ENCODE measurements at places on chromosomes 4 and X.
A peak's percentile ranks its signal among the peaks of the same experiment; 100 is the strongest.

GRCh38 chr4:170009291-170009690 lies 16.9 kb downstream of the MFAP3L start:
- DNase-seq = no peak

DNA sequence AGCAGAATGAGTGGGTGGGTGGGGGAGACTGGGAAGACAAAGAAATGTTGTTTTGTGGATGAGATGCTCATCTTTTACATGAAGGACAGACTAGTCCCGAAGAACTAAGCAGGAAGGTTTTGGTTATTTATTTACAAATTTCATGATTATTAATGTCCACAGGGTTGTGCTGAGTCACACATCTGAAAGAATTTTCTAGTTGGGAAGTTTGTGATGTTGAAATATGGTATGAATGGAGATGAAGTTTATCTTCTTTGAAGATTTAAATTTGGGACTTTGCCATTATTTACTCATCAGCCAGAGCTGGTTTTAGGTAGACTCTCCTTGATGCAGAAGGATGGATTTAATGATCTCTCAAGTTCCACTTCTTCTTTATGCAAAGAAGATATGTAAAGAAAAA lies 75.5 kb downstream of the MOSPD2 start:
- no peak for DNase-seq

GRCh38 chrX:25277574-25277973 lies 261.8 kb upstream of the ARX start:
- DNase-seq = no peak

DNA sequence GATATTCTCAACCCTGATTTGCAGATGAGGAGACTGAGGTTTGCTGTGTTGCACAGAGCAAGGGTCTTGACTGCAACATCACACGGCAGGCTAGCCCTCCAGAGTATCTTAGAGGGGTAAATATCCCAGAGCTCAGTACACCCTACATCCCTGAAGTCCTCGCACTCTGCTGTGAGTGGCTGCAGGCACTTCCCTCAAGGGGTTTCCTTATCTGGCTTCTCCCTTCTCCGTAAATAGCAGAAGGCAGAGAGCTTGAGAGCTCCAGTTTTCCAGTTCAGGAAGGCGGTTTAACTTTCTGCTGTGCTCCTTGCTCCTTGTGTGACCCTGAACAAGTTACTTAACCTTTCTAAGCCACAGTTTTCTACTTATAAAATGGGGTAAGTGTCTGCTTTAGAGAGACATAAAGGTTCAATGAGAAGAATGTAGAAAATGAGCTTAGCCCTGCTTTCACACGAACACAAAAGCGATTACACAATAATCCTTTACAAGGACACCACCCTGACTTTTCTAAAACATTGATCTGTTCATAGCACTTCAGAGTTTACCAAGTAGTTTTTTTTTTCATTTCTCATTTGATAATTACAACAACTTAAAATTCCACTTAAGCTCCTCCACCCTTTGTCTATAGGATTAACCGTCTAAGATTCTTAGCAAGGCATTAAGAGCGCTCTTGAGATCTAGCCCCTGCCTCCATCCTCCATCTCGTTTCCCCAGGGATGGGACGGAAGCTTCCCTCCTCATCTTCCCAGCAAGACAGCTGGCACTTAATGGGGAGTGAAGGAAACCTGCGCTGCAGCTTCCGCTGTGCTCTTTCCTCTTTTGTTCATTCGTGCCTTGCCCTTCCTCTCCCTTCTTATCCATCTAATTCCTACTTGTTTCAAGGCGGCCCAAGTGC lies 68.4 kb downstream of the TAPT1 start:
- no peak for DNase-seq

DNA sequence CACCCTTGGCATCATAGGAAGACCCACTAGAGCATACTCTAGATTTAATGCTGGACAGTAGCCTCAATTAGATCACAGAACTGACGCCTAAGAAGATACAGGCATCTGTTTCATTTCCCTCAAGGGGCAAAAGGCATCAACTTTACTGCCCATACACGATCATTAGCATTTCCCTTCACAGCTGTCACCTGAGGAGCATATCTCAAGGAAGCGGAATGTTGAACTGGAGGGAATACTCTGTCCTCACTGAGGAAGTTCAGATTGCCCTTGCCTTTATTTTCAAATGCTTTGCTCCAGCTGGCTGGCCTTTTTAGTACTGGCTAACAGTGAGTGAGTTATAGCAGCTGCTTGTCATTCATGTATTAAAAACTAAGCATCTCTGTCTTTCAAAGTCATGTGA lies 508.4 kb upstream of the GALNT7 start:
- no peak for DNase-seq

DNA sequence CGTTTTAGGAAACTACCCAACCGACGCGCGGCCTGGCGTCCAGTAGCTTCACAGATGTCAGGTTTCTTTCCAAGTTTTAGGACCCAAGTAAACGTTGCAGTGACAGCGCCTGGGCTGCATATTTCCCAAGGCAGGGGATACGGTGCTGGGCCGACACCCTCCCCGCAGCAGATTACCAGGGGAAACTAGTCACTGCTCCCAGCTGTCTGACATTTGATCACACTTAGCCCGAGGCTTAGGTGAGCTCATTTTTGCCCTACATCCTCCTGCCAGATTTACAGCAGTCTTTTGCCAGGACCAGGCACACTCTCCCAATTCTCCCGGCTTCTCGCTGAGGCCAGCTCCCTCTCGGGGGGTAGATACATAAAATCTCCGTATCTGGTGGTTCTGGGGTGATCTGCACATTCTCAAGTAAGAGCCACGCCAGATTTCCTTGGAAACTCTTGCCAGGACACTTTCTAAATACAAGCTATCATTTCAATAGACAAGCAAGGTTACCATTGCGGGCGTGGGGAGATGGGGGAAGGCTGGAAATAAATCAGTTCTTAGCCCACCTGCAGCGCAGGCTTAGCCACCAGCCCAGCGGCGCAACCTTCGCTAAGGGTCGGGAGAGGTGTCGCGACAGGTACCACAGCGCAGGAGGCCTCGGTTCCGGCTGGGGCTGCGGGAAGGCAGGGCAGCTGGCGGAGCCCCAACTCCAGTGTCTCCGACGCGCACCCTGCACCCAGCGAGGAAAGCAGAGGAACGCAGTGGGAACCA lies 2.5 kb upstream of the SOX3 start:
- DNase-seq = no peak

- DNase-seq = no peak
Measured at GRCh38 chrX:137432609-137433008, 133.3 kb upstream of the ZIC3 start.

DNA sequence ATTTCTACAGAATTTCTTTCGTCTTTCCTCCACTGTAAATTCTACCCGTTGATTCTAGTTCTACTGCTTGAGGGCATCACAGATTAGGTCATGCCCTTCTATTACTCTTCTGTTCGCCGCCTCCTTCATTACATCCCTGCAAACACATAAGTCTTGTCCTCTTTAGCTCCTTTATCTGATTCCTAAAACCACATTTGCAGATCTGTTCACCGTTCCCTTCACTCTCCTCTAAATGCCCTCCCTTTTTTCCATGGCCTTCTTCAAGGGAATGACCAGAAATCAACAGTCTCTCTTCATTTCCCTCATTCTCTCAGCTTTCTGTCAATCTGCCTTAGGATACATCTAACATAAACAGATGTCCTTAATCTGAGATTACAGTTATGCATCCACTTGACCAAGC lies 43.1 kb downstream of the BTC start:
- DNase-seq = no peak

DNA sequence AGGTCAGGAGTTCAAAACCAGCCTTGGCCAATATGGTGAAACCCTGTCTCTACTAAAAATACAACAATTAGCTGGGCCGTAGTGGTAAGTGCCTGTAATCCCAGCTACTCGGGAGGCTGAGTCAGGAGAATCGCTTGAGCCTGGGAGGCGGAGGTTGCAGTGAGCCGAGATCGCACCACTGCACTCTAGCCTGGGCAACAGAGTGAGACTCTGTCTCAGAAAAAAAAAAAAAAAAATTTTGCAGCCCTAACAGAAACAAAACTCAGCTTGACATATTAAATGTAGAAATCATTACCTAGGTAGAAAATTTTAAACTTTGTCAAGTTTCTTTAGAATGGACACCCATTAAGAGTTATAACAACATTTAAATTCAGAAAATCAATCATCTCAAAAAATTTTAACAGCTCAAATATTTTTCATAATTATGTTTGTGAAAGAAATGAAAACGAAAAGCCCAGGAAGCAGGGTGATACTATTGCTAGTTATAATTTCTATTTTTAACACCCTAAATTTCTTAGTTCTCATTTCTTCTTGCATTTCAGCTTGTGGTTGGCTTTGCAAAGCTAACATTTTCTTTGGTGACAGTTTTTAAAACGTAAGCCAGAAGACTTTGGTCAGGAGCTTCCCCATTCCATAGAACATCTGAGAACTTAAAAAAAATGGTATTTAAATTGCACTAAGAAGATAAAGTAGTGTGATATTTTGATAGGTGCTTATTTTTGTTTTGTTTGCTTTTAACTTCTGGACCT lies 33.3 kb upstream of the RBBP7 start:
- DNase-seq = no peak

- no peak for DNase-seq
Measured at GRCh38 chrX:19775830-19776485, 111.4 kb downstream of the SH3KBP1 start.

- peak; percentile 21 for DNase-seq
Measured at GRCh38 chrX:13167481-13168231, 123.2 kb upstream of the FAM9C start.

DNA sequence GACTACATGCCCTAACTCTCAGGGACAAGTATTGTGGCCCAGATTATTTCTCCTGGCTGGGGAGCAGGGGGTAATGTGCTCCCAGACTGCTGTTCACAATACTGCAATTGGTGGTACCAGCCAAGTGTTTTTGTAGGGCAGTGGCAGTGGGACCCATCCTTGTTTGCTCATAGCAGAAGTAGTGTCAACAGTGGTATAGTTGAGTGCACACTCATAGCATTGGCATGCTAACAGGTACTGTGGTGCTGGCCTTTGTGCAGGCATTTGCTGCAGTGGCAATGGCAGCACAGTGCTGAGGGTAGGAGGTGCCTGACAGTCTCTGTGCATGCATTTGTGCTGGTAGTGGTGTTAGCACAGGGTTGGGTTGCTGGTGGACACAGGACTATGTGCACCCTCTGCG lies 995.0 kb downstream of the SH3BGRL start:
- DNase-seq = no peak

DNA sequence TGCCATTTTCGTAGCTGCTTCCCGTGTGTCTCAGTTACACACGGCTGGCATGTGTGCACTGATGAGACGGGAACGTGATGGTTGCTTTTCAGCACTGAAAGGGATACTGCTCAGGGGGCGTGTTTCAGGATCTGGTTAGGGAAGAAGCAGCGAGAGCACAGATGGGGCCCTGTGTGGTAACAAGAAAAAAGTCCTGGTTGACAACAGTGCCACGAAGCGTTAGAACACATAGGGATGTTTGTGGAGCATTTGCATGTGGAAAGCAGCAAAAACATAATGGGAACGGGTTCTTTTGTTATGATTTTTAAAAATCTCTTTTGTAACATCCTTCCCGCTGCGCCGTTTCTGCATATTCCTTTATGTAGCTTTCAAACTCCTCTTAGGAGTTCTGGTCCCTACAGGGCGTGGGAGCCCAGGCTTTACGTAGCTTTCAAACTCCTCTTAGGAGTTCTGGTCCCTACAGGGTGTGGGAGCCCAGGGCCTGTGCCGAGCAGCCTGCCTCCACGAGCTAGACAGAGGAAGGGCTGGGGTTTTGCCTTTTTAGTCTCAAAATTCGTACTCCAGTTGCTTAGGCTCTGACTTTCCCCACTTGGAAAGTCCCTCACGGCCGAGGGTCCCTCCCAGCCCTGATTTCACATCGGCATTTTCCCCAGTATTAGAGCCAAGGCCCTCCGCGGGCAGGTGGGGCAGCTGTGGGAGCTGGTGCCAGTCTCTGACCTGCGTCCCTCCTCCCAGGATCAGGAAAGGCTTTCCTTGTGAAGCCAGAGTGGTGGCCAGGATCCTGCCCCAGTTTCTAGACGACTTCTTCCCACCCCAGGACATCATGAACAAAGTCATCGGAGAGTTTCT lies 11.0 kb upstream of the MSANTD1 start:
- no peak for DNase-seq

DNA sequence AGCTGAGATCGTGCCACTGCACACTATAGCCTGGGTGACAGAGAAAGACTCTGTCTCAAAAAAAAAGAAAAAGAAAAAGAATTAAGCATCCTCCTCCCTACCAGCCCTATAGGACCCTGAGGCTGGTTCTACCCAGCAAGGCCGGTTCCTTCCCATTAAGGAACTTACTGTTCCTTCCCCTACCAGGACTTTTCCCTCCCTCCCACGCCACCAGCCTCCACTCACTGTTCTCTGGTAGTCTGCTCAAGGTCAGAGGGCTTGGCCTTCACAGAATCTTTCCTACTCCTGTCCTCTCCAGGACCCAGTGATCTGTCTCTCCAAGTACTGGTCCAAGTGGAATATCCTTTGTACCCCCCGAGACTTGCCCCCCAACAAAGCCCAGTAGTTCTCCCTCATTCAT lies 1.4 kb downstream of the GRIPAP1 start:
- no peak for DNase-seq

GRCh38 chr4:48815483-48815882 lies 15.4 kb upstream of the OCIAD1 start:
- DNase-seq = no peak

- no peak for DNase-seq
Measured at GRCh38 chr4:81724925-81725329, 253.2 kb upstream of the RASGEF1B start.

DNA sequence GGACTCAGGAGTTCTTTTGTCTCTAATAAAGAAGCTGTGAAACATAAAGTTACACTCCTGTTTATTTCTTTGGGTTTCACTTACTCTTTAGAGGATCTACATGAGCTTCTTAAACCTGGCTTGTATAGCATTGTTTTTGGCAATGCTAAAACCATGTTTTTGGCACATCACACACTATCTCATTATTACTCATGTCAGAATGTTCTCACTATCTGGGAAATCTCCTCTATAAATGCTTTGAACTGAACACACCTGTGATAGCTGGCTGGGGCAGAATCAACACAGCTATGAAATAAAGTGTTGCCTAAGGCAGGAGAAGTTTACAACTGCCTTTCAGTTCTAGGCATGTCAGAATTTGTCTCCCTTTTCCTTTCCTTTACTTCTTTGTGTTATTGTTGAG lies 52.6 kb downstream of the SULT1B1 start:
- DNase-seq = no peak

- DNase-seq = no peak
Measured at GRCh38 chrX:154020536-154021115, 924 bp upstream of the IRAK1 start.

DNA sequence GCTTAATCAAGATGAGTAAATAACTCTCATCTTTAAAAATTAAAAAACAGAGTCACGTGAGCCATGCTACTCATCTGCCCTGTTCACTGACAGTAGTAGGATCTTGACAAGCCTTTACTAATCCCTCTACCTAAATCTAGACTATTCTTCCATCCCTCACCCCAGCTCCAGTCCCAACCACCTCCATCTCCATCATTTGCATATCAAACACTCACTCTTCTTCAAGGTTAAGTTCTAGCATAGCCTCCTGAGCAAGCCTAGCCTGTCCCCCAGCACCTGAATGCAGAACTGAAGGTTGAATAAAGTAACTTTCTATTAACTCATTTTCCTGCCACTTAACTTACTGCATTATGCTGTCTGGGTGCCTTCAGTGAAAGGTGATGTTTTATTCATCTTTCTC lies 72.5 kb downstream of the YIPF7 start:
- no peak for DNase-seq
